Activated CD4-positive, alpha-beta memory T cell treated with anti-CD3 and anti-CD28 coated beads for 36 hours (primary cell): ENCODE measurements at places on chromosomes 3 and 15.

DNA sequence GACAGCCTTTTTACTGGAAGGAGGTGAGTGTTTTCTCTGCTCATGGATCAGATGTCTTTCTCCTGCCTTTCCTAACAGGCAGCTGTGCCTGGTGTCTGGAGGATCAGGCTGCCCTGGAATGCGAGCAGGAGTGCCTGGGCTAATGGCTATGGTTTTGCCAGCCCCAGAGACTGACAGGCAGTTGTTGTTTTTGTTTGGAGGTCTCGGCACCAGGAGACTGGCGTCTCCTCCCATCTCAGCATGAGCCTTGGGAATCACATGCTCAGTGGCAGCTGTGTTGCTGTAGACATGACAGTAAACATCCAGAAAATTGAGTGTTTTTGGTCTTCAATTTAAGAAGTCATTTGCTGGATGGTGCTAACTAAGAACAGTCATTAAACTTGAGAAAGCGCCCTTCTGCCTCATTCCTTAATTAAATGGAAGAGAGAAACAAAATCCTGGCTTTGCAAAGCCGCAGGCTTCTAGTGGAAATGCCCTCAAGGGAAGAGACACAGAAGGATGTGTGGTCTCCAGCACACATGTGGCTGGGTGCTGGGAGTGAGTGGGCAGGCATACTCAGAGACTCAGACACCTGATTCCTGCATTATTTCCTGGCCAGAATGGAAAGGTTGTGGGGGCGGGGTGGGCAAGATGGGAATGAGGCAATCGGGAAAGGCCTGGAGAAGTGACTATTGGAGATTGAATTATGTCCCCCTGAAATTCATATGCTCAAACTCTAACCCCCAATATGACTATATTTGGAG lies 97.0 kb upstream of the NMNAT3 start:
- no peak for DNase-seq

DNA sequence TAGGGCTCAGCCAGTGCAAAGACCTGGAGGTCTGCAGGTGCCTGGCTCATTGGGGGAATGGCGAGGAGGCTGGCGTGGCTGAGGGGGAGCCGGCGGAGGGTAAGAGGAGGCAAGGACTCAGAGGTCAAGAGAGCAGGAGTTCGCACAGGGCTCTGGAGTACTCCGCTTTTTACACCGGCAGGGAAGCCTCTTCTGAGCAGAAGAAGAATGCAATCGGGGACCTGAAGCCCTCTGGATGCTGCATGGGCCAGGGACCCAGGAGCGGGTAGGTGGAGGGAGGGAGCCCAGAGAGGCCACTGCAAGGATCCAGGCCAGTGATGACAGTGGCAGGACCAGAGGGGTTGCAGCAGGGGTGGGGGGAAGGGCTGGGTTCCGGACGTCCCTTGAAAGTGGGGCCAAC lies 70.4 kb upstream of the TAMM41 start:
- DNase-seq = no peak

GRCh38 chr3:78003090-78003489 lies 963.2 kb downstream of the ROBO2 start:
- DNase-seq = no peak

DNA sequence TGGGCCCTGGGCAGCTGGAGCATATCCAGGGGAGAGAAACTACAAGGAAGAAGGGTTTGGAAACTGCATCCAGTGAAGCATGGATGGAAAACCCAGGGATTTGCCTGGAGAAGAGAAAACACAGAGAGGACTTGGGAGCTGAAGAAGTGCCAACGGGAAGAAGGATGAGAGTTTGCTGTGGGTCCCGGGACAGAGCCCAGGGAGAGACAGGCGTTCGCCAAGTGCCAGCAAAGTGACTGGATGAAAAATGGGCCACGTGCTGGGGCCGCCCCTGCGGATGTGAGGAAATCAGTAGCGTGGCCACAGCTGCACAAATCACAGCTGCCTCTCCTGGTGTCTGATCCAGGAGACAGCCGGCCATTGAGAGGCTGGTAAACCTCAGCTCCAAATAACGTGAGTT lies 70.4 kb downstream of the HES1 start:
- no peak for DNase-seq

- DNase-seq = no peak
Measured at GRCh38 chr3:188979669-188980310, 192.0 kb upstream of the TPRG1 start.

DNA sequence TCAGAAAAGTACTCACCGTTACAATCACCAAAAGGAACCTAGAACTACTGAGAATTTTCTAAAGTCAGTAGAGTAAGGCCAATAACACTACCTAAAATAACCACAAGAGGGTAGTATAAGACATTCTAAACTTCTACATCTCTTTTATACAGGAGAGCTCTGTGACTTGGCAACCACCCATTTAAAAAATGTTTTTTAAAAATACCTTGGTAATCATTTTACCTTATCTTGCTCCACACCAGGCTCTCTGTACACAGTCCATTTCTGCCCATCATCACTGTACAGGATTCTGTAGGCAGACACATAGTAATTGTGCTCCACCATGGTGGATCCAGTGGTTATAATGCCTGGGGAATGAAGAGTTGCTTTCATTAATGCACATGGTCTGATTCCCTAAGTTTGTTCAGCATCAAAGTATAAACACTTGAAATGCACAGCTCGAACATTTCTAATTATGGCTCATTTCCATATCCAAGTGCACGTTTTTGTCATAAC lies 54.5 kb downstream of the ST3GAL6 start:
- no peak for DNase-seq

GRCh38 chr3:143287403-143287802 lies 167.8 kb downstream of the CHST2 start:
- no peak for DNase-seq

- no peak for DNase-seq
Measured at GRCh38 chr15:80693682-80694610, 1.2 kb upstream of the ABHD17C start.

DNA sequence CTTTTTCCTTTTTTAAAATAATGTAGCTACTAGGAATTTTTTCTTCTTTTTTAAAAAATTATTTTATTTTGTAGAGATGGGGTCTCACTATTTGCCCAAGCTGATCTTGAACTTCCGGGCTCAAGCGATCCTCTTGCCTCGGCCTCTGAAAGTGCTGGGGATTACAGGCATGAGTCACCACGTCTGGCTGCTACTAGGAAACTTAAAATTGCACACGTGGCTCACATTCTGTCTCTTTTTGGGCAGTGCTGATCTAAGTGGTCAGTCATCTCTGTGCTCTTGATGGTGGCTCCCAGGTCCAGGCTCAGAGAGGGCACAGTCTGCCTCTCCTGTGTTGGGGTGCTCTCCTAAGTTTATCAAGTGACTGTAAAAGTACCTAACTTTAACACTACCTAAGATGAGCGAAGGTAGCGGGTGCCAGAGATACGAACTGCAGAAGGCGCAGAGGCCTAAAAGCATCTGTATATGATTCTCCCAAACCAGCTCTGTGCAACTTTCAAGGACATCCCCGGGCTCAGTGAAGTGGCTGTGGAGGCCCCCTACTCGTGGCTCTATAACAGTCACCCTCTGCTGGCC lies 52.9 kb upstream of the SEC13 start:
- no peak for DNase-seq

DNA sequence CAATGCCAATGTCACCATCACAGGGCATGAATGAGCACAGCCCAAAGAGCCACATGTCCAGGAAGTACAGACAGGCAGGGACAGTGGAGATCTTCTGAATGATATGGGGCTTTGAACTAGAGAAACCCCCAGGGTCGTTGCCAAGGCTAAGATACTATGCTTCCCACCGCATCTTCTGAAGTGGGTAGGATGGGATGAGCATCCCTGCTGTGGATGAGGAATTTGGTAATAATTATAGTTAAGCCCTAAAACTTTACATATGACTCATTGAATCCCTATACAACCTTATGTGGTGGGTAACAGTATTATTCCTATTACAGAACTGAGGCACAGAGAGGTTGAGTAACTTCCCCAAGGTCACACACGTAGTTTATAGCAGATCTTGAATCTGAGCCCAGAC lies 44.2 kb downstream of the WNT5A start:
- DNase-seq = no peak

DNA sequence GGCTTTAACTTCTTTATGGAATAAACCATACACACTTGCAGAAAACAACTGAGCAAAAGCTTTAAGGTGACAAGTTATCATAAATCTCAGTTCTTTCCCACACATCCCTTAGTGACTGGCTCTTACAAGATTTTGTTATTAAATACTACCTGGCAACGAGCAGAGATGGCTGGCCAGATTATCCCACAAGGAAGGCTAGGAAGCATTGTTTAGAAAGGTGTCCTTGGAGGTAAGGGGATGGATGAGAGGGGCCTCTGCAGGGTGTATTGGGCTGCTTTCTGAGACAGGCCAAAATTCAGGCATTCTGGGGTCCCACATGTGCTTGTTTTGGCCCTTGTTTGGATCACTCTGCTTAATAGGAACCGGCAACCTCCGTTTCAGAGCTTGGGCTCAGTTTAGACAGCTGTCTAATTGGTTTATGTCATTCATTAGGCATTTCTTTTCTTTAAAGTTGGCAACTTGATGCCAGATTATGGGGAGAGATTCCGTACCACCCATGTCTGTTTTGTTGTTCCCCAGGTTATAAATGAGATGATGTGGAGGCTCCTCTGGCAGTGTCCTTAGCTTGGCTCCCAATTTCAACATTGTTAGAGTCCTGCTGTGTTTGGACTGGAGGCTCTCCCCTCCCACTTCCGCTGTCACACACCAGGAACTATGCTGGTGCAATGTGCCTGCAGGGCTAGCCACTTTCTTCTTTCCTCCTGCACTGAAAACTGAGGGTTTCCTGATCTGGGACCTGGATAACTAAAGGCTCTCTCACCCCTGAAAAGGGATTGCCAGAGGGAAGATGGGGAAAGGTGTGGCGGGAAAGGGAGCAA lies 121.1 kb downstream of the TPRG1 start:
- DNase-seq = no peak

GRCh38 chr3:12681943-12682390 lies 18.1 kb upstream of the RAF1 start:
- DNase-seq = no peak

- peak; percentile 77 for DNase-seq
Measured at GRCh38 chr3:186254676-186255650, 107.1 kb downstream of the DGKG start.

DNA sequence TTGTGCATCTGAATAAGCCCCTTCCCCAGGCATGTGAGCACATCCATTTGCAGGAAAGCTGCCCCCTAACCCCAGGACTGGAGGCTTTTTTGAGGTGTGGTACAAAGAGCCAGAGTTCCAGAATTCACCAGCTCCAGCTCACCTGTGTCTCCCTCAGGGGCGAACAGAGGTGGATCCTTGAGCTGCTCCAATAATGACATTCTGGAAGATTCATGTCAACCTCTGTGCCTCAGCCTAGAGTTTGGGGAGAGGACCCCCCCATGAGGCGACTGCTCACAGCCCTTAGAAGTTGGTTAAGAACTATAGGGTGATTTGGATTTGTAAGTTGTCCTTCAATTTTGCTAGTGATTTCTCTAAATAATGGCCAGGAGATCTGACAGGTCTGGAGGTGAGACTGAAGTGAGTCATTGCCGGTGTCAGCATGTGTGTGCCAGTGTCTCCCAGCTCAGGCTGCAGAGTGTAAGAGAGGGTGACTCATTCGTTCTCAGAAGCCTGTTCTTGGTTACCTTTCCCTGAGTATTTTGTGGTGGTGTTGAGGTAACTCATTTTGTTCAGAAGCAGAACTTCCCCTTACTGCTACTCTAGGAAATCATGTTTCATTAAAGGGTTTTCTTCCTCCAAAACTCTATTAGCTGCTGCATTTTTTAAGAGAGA lies 136.9 kb upstream of the TOPAZ1 start:
- DNase-seq = peak; percentile 71

DNA sequence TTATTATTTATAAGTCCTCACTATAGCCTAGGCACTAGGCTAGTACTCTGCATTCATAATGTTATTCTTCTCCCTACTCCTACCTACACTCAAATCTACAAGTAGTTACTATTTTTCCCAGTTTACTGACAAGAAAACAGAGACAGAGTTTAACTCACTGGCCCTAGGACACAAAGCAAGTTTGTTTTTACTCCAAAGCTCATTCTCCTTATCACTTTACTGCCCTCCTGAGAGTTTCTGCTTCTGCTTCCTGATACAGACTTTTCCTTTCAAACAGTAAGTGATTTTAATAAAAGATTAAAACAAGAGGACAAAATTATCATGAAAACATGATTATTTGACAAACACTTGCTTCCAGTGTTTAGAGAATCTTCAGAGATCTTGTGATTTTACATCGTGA lies 60.6 kb upstream of the CADPS start:
- DNase-seq = no peak

DNA sequence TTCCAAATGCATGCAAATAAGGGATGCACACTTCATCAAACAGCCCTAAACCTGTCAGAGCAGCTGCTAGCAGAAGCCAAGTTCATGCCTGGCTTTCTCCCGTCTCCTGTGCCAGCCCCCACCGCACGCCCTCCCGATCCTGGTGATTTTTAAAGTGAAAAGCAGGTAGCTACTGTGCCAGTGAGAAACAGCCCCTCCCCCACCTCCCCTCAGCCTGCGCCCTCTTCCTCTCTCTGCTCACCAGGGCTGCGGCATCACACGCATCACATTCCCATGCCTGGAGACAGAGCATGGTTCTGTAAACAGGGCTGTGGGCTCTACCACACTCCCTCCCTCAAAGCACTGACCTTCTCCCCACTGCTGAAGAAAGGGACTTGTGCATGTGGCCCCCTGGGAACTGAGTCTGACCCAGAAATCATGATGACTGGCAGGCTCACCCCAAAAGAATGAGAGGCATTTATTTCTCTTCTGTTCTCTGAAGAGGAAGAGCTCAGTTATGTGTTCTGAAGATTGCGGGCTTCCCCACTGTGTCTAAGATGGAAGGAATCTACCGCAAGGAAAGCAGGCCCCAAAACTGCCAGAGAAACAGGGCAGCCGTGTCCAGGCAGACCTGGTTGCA lies 14.5 kb upstream of the SLC6A1 start:
- no peak for DNase-seq

GRCh38 chr3:150454085-150454484 lies 46.0 kb downstream of the TSC22D2 start:
- no peak for DNase-seq

- DNase-seq = no peak
Measured at GRCh38 chr15:49490966-49491365, 67.9 kb downstream of the FGF7 start.

GRCh38 chr3:160921020-160921635 lies 165.1 kb downstream of the PPM1L start:
- no peak for DNase-seq

GRCh38 chr3:184059424-184059823 lies 6.6 kb downstream of the HTR3C start:
- no peak for DNase-seq

GRCh38 chr3:134364061-134364935 lies 9.9 kb downstream of the AMOTL2 start:
- peak; percentile 55 for DNase-seq

- peak; percentile 57 for DNase-seq
Measured at GRCh38 chr3:52291508-52292181, 4.0 kb downstream of the GLYCTK start.

DNA sequence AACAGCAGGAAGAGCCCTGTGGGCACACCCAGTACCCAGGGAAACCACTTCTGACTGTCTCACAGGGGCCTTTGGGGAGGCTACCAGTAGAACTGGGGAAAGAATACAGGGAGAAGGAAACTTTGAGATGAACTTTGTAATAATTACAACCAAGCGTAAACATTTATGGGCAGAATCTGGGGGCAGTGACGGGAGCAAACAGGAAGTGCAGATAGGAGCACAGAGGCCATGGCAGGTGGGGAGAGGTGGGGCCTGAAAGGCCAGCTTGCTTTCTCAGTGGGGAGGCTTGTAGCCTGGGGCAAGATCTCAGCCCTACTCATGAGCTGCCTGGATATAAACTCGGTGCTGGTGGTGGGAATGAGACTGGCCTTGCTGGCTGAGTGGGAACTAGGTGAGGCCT lies 209.8 kb downstream of the PLCH1 start:
- DNase-seq = no peak

- DNase-seq = no peak
Measured at GRCh38 chr3:127445581-127446343, 144.8 kb downstream of the TPRA1 start.
